RCC 7860 (cell line): ENCODE measurements at places on chromosomes 2 and 18.
A peak's percentile ranks its signal among the peaks of the same experiment; 100 is the strongest.

DNA sequence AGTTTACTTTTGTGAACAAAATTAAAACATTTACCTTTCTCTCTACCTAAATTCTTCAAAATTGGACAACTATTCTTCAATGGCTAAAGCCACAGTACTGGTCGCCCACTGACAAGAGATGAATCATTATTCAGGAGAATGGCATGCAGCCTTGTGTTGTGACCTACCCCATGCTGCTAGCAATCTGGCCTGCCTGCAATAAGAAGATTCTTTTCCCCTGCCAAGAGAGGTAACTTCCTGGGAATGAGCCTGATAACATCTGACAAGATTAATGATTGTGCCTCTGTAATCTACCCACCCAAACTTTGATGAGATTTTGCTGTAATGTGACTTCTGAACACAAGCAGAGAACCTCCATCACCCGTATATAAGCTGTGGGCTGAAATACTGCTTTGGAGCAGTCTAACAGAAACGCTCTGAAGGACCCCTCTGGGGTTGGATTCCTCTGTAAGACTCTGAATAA, 47.0 kb upstream of the ST3GAL5 start:
- DNase-seq = peak; percentile 95

- no peak for DNase-seq
Observed at GRCh38 chr2:129165006-129165405, 814.5 kb upstream of the RAB6C start.

GRCh38 chr2:56286936-56287335, 103.1 kb downstream of the CCDC85A start:
- DNase-seq = no peak

GRCh38 chr2:102356381-102356712, 751 bp downstream of the IL18R1 start:
- DNase-seq = no peak

DNA sequence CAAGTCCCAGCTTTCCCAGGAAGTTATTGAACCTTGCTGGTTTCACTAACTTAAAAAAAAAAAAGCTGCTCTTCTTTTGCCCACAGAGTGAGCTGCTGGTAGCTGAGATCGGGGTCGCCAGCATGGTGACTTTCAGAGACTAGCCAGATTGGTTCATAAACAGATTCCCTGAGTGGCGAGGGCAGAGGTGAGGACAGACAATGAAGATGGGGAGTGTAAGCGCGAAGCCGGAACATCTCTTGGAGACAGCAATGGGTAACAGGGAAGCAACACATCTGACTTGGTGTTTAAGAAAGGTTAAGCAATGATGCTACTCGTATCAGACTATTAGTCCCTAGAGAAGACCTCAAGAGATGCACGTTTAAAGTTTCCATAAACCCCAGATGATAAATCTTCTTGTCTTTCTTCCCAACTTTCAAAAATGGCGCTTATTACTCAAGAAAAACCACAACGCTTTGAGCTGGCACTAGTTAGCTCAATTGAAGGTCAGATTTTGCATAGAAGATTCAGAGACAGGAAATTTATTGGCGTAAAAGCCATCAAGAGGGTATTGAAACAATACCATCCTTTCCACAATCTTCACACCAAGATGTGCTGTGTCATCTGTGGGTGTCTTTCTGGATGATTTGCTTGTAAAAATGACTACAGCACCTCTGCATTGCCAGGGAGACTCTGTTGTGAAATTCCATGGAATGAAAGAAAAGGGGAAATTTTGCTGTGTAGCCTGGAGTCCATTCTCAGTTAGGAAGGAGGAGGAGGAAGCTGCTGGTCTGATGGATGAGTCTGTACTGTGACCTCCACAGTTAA, 193.1 kb upstream of the CXCR4 start:
- DNase-seq = no peak

- DNase-seq = peak; percentile 8
Observed at GRCh38 chr2:101349893-101350662, 37.2 kb downstream of the CREG2 start.

DNA sequence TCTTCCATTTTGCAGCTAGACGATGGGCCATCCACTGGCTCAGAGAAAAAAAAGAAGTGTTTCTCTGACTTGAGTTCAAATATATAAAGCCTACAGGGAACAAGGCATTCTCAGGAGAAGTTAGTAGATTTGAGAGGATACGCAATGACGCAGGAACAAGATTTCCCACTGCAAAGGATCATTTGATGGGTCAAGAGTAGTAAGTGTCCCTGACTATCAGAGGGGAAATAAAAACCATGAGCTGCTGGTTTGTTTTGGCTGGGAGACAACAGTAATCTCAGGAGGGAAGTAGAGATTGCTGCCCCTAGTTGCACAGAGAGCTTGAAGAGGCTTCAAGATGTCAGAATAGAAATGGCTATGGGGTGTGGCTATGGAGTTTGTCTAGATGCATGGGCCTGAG, 22.3 kb upstream of the MYO1B start:
- no peak for DNase-seq

- no peak for DNase-seq
Observed at GRCh38 chr2:191462370-191462769, 215.6 kb upstream of the NABP1 start.

- DNase-seq = no peak
Observed at GRCh38 chr2:136000502-136000901, 15.1 kb upstream of the DARS1 start.

DNA sequence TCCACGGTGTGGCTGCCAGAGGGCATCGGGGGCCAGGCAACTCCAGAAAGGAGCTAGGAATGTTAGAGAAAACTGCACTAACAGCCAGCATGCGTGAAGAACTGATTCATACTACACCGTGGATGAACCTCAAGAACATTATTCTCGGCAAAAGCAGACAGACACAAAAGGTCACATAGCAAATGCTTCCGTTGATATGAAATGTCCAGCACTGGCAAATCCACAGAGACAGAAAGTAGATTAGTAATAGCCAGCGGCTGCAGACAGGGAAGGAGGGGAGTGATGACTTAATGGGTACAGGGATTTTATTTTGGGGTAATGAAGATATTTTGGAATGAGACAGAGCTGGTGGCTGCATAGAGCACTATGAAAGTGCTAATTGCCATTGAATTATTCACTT, 37.4 kb downstream of the SCTR start:
- DNase-seq = peak; percentile 92

DNA sequence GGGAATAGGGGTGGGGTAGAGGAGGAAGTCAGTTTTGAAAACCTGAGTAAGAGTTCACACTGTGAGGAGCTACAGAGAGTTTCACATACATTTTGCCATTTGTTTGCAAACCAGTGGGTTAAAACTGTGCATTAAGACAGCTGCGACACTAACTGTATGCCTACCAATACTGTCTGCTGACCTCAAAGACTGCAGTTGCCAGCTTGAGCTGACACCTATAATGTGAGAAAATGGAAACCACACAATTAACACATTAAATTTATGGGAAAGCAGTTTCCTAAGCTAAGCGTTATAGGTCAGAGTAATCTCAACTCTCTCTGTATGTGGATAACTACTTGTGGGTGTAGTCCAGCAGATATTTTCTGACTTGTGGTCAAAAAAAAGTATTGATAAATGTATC, 756.6 kb upstream of the GCFC2 start:
- no peak for DNase-seq

GRCh38 chr2:55093381-55093780, 43.1 kb upstream of the RTN4 start:
- no peak for DNase-seq

GRCh38 chr18:77102259-77103040, 30.1 kb downstream of the MBP start:
- DNase-seq = peak; percentile 31

- no peak for DNase-seq
Observed at GRCh38 chr2:171924170-171924942, 2.1 kb downstream of the HAT1 start.

DNA sequence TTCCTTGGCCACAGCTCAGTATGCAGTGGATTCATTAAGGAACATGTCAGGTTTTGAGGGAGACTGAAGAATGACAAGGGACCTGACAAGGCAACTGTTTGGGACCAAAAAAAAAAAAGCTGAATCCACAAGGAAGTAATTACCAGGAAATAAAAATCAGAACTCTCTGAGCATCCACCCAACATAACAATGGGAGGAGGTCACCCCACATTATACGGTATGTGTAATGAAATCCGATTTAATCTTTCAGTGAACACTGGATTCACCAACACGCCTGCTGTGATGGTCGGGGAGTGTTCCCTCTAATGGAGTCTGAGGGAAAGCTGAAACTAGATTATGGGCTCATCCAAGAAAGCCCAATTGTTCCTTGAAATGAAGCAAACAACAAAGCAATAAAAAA, 329.3 kb downstream of the ETAA1 start:
- no peak for DNase-seq

DNA sequence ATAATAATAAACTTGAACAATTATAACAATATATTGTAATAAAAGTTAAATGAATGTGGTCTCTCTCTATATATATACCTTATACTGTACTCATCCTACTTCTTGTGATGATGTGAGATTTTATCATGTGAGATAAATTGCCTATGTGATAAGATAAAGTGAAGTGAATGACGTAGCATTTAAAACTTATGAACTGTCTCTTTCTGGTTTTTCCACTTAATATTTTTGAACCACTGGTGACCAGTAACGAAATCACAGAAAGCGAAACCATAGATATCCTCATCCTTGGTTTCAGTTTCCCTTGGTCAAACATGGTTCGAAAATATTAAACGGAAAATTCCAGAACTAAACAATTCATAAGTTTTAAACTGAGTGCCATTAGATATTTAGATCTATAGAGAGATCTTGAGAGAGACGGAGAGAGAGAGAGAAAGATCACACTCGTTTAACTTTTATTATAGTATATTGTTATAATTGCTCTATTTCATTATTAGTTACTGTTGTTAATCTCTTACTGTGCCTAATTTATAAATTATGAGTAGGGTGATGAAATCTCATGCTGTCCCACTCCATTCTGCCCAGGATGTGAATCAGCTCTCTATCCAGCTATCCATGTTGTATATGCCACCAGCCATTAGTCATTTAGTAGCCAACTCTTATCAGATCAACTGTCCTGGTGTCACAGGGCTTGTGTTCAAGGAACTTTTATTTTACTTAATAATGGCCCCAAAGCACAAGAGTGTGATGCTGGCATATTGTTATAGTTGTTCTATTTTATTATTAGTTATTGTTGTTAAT, 156.8 kb downstream of the THADA start:
- DNase-seq = peak; percentile 63

- no peak for DNase-seq
Observed at GRCh38 chr2:126506786-126507185, 149.2 kb upstream of the GYPC start.

DNA sequence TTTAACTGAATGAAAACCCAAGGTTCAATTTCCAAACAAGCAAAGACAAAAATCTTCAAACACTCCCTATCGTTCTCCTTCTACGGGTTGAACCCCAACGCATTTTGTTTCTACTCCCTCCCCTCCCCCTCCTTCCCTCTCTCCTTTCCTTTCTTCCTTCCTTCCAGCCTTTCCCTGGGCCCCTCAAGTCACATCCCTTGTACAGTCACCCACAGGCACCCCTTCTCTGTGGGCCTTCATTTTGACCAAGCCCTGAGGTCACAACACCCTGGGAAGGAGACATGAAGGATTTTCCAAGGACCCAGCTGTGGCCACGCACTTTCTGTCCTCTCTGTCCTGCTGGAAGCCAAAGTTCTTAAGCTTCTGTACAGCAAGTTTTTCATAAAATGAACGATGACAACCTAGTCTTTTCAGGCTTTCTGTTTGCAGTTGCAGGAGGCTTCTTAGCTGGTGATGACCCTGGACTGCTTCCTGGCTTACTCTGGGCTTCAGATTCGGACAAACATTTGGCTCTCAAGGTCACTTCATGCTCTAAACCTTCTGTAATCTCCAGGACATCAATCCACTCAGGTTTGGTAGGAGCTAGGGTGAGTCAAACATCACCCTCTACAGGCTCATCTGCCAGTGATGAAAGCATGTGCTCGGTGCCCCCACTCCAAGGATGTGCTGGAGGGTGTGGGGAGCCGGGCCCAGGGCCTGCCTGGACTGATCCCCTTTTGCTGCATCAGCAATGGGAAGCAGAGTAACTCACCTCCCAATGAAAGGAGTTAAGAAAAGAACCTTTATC, 25.5 kb downstream of the TMEM247 start:
- no peak for DNase-seq

GRCh38 chr18:74215863-74216262, 67.5 kb downstream of the TIMM21 start:
- DNase-seq = no peak

- DNase-seq = no peak
Observed at GRCh38 chr2:96154506-96155380, 9.5 kb upstream of the DUSP2 start.

DNA sequence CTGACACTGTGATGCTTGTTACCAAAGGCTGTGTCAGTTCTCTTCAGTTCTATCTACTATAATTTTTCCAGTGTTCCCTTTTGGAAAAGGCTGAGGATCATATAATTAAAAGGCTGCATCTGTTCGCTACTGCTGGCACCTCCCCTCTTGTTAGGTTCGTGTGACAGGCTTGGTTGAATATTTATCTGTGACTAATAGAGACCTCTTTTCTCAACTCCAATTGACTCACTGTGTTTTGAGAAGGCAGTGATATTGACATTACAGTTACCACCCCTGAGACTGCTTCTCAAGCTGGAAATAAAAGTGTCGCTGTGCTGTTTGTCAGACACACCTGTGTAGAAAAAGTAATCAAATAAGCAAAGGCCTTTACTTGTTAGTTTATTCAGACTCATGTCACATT, 205.5 kb upstream of the KCNH7 start:
- peak; percentile 45 for DNase-seq

- no peak for DNase-seq
Observed at GRCh38 chr2:218716070-218716469, 5.4 kb downstream of the TTLL4 start.

DNA sequence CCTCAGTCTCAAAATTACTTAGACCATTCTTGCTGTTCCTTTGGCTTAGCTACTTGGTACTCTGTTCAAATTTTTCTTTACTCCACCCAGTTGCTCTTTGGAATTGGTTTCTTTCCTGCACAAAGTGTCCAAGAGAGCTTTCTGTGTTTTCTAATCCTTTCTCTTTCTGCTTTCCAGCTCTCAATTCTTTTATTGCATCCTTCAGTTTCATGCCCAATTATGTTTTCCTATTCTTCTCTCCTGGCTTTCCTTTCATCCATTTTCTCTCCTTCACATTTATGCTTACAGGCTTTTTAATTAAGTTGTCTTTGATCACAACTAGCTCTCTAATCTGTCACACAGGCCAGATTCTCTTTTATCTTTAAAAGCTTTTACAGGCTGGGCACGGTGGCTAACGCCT, 38.2 kb downstream of the UBR3 start:
- no peak for DNase-seq

GRCh38 chr2:74567881-74568280, 13.4 kb downstream of the DOK1 start:
- DNase-seq = no peak

GRCh38 chr2:241890524-241891235, 21.2 kb downstream of the RTP5 start:
- no peak for DNase-seq

- DNase-seq = no peak
Observed at GRCh38 chr18:25229081-25229480, 122.9 kb downstream of the ZNF521 start.

GRCh38 chr2:235595422-235596010, 101.7 kb downstream of the AGAP1 start:
- peak; percentile 16 for DNase-seq

DNA sequence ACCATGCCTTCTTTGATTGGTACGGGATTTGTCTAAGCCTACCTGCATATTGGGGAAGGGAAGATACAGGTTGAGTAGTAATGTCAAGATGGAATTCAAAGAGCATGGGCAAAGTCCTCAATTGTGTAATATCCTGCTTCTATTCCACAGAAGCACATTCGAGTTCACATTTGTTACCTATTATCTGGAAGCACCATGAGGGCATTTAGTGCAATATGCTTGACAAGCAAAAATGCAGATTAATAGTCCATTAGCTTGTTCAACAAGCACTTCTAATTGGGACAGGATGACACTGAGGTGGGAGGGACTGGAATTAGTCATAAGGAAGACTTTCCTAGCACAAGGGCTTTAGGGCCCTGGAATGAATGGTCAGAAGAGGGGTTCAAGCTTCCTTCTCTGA, 40.5 kb downstream of the MYO5B start:
- DNase-seq = no peak
